ENCODE measurements at places on chromosomes 11 and 22. TPM values are rescaled to one million over a fixed set of nuclear protein-coding genes. Genes with fewer than 3 reads are reported as not detected.

Gene DNAJC24
- total RNA-seq, result 21.9 TPM

Gene FAM227A
- 18.6 TPM for total RNA-seq

Gene CCDC85B
- total RNA-seq, result 7.4 TPM

Gene GAL
- 2.2 TPM for total RNA-seq

Gene CST6
- not detected for total RNA-seq

DNA sequence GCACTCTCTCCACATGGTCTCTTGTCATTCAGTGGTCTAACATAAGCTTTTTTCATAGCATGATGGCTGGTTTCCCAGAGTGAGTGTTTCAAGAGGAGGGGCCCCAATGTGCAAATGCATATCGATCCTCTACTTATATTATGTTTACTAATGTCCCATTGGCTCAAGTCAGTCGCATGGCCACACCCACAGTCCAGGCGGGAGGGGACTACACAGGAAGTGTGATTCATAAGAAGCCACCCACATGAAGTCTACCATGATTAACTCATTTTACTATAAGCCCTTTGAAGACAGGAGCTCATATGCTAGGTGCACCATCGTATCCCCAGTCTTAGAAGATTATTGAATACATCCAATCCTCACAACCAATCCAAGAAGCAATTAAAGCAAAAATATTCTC, 89.5 kb upstream of the ISX start:
- DNase-seq, result no peak

DNA sequence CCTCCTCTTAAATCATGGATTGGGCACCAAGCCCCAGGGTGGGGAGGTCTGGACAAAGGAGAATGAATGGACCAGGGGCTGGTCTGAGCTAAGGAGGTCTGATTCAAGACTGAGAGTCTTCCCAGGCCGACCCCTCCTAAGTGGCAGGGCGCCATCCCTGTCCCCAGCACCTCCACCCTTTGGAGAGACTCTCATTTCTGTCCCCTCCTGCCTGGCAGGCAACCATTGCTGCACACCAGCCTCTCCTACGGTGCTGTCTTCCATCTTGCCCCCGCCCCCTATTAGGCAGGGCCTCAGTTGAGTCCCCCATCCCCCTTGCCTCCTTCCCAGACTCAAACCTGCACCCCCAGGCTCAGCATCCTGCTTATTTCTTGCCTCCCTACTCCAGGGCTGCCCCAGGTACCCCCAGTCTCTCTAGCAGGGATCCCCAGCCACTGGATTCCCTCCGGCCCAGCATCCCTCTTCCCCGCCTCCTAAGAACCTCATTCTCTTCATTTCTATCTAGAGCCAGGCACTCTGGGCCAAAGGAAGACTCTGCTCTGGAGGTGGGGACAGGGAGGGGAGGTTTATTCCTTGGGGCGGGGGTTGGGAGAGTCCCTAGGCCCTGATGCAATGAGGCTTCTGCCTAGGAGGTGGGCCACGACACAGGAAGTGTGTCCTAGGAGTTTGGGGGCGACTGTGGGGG, 1.7 kb upstream of the RCOR2 start:
- no peak for DNase-seq

DNA sequence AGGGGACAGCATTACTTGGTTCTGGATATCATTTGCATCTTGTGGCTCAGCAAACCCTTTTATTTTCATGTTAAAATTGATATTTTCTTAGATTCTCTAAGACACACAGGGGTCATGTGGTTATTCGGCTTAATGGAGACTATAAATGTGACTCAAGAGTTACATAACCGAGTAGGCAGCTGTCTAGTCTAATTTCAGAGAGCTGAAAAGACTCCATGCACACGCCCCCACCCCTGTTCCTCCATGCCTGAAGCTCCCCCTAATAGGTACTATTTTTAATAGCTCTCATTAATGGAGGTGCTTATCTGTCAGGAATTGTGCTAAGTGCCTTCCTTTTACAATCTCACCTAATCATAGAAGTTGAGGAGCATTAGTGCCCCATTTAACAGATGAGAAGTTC, 189.2 kb upstream of the ARHGAP20 start:
- no peak for DNase-seq

DNA sequence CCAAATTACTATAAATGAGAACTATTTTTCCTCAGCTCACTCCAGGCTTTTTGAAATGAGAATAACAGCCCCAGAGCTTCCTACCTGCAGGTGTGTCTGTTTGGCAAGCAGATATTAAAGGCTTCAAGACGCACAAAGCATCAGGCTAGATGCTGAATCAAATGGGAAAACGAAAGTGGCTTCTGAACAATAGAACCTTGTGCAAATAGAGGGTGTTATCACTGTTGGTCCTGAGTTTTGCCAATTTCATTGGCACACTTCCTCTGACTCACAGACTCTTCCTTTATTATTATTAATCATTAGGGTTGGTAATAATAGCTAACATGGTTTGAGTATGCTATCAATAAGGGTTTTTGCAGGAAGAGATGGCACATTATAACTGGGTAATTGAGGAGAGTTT, 13.4 kb downstream of the SYT13 start:
- no peak for DNase-seq

DNA sequence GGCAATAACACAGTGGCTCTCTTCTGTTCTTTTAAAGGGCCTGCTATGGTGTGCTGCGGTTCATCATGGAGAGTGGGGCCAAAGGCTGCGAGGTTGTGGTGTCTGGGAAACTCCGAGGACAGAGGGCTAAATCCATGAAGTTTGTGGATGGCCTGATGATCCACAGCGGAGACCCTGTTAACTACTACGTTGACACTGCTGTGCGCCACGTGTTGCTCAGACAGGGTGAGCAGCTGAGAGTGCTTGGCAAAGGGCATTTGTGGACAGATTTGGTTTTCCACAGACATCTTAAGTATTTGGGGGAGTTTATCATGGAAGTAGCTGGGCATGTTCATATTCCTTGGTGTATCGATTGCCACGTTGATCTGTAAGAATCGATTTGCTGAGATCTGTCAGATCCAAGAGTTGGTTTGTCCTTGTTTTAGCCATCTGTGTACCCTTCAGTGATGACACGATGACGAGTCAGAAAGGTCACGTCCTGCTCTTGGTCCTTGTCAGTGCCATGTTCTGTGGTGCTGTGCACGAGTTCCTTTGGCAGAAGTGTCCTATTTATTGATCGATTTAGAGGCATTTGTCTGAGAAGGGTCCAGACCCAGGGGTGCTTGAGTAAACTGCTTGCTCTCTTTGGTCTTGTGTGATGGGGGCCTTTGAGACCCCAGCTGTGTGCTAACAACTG, 4.8 kb downstream of the RPS3 start:
- no peak for DNase-seq

- DNase-seq, result no peak
Measured at GRCh38 chr11:105282658-105283057, 143.1 kb upstream of the CARD18 start.

DNA sequence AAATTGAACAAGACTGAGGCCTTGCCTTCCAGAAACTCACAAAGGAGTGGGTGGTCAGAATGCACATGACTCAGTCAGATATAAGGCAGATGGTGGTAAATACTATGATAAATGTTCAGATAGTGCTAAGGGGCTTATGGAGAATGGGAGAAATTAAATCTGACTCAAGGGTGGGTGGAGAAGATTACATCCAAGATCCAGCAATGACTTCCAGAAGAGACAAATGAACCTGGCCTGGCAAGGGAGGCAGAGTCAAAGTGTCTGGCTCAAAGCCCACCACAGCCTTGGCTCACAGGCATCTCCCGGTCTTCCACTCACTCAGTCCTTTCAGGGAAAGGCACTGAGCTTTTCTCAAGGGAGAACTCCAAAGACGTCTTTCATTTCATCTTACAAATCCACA, 6.1 kb upstream of the ZBTB16 start:
- DNase-seq, result no peak

- no peak for DNase-seq
Measured at GRCh38 chr11:2511421-2512369, 66.9 kb downstream of the KCNQ1 start.

DNA sequence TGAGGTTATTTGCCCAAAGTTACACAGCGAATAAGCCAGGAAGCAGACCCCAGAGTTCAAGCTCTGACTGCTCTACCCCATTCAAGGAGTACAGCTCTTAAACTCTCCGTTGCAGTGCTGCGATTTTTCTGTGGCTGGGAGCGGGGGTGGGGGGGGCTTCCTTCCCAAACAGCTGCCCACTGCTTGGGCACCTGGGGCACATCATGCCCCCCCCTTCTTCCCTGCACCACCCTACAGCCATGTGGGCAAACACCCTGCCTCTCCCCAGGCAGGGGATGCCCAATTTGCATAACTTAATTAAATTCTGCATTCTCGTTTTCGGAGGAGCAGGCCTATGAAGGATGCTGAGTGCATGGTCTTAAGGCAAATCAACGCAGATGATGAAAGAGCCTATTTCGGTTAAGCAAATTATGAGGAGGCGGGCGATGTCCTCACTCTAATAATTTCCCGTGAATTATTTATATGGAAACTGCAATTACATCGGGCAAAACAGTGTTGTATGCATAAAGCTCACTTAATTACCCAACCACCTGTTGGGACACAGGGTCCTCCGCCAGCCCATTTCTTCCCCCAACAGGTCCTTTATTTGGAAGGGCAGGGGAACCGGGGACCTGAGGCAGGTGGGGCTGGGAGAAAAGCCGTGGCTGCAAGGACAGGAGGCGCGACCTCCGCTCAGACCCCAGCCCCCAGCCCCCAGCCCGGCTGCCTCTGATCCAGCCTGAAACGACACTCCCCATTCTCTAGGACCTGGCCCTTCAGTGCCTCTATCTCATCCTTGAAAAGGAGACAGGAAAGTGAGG, 610.5 kb downstream of the BUD13 start:
- DNase-seq, result no peak

DNA sequence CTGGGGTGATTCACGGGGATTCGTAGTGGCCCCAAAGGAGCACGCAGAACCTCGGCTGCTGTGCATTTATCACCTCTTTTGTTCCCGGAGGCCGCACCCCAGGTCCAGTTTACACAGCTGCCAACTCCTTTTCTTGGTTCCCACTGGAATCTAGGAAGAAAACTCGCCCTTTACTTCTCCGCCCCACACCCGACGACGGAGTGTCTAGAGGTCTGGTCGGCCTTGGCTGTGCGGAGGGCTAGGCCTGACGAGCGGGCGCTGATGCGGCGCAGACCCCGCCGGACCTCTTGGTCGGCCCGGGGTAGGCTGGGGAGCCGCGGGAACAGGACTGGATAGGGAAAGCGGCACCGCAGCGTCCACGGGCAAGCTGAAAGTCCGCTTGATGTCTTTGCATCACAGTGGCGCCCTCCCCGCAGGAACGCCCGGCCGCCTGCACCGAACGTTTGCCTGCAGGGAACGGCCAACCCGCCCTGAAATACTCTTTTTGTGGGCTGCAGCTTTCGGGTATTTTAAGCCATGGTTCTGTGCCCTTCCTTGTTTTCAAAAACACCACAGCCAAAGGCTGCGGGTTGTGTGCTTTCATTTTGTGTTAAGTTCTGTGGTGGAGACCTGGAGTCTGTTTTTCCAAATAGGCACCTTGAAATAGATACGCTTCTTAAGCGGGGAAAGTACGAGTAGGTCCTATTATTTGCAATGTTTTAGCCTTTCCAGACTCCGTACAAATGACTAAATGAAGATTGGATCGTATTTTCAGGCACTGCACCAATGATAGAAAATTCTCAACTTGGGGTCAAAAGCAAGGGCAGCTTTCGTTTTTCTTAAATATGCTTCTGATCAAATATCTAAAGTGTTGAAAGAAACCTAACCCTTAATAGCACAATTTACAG, 829 bp upstream of the ZBED5 start:
- peak; percentile 52 for DNase-seq
